ENCODE measurements at places on chromosomes 1 and 21.
A peak's percentile ranks its signal among the peaks of the same experiment; 100 is the strongest.

- DNase-seq, result no peak
Measured at GRCh38 chr1:75334876-75335389, 200.7 kb downstream of the LHX8 start.

DNA sequence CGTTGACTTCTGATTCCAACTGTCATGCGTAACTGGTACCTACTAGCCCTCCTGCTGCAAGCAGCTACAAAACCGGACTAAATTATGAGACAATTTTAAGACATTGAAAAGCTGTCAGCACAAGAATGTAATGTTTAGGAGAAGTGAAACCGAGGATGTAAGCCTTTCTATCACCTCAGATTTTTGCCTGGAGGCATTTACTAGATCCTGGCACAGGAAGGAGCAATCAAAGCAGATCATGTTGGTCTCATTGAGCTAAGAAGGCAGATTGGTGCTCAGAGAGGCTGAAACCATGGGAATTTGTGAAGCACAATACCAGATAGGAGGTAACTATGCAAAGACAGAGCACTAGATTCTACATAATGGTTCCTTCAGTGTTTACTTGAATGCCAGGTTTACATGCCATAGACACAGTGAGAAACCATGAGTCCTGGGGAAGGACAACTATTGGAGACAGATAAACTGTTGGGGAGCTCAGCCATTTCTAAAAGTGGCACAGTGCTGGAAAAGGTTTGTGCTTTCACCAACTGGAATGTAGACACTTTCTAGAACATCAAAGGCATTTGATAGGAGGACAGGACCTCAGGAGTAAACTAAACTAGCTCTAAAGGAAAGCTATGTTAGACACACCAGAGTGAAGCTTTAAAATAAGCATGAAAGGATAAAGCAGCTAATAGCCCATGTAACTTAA is 179.4 kb downstream of the LYPLAL1 start:
- no peak for DNase-seq

GRCh38 chr1:205287767-205288559 is 33.6 kb downstream of the NUAK2 start:
- peak; percentile 66 for DNase-seq

GRCh38 chr21:42006765-42007164 is 3.4 kb downstream of the ZBTB21 start:
- no peak for DNase-seq

- no peak for DNase-seq
Measured at GRCh38 chr21:45997205-45997494, 15.6 kb downstream of the COL6A1 start.

- peak; percentile 68 for DNase-seq
Measured at GRCh38 chr1:32201011-32201855, 838 bp downstream of the CCDC28B start.

- no peak for DNase-seq
Measured at GRCh38 chr1:23184212-23184934, 15.7 kb upstream of the LUZP1 start.

GRCh38 chr1:119647228-119647733 is 785 bp downstream of the ZNF697 start:
- DNase-seq, result no peak

DNA sequence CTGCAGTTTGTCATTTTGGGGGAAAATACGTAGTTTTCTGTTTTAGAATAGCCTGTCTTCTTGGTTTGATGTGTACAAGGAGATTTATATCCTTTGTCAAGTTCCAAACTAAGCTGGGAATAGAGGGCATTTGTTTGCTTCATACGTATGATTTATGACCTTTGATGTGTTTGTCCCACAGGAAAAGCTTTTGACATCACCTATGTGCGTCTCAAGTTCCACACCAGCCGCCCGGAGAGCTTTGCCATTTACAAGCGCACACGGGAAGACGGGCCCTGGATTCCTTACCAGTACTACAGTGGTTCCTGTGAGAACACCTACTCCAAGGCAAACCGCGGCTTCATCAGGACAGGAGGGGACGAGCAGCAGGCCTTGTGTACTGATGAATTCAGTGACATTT is 79.9 kb downstream of the LAMC1 start:
- no peak for DNase-seq

- DNase-seq, result no peak
Measured at GRCh38 chr1:58928514-58928913, 144.7 kb upstream of the JUN start.

DNA sequence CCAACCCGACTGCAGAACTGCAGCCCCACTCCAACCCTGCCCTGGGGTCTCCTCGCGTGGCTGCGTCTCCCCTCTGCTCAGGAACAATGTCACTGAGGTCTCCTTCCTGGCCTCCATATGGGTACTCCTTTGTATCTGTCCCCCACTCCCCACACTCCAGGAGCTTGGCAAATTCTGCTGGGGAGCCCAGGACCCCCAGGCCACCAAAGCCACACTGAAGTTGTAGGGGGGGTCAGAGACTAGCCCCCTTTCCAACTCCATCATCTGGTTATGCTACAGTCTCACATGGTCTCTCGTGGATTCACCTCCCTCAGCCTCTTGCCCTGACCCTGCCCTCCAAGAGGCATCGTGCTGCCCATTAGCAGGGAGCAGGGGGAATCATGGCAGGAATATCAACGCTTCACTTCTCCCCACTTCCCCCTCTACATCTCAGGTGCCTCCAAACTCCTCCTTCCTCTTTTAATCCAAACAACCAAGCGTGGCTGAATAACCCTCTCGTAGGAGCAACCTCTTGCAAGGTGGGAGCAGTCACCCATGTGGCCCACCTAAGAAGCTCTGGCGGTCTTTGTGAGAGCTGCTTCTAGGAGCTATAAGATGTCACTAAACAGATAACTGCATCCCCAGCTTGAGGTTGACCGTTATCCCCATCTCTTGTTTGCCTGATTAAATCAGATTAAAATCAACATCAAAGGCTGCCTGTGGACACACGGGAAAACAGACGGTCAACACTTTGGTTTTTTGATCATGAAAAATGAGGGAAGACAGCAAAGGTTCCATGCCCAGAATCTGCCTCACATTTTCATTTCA is 86.4 kb downstream of the MIS18A start:
- DNase-seq, result no peak

GRCh38 chr21:45949928-45950739 is 31.4 kb upstream of the COL6A1 start:
- DNase-seq, result no peak

GRCh38 chr21:43278359-43278758 is 109.6 kb downstream of the CRYAA start:
- no peak for DNase-seq

DNA sequence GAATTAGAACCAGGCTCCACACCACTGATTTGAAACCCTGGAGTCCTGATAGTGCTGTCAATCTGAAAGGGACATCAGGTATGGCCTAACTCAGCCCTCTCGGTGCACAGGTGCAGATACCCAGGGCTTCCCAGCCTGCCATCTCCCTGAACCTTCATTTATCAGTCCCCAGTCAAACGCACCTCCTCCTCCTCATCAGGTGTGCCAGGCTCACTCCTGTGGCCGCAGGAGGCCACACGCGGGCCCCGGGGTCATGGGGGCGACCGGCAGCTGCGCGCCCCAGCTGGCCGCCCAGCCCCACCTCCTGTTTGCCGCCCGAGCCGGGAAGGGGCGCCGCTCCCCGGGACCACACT is 572 bp downstream of the FUCA1 start:
- DNase-seq, result no peak

GRCh38 chr21:45970674-45971615 is 10.6 kb upstream of the COL6A1 start:
- DNase-seq, result peak; percentile 34

- DNase-seq, result no peak
Measured at GRCh38 chr1:58883037-58883887, 99.4 kb upstream of the JUN start.

- no peak for DNase-seq
Measured at GRCh38 chr1:40710581-40711315, 19.2 kb downstream of the NFYC start.

GRCh38 chr21:41766883-41767605 is at the start of gene RIPK4:
RIPK4 (minus strand) TSS chr21:41767052; CDS start chr21:41767041, 11 bp downstream.
- DNase-seq, result peak; percentile 55

DNA sequence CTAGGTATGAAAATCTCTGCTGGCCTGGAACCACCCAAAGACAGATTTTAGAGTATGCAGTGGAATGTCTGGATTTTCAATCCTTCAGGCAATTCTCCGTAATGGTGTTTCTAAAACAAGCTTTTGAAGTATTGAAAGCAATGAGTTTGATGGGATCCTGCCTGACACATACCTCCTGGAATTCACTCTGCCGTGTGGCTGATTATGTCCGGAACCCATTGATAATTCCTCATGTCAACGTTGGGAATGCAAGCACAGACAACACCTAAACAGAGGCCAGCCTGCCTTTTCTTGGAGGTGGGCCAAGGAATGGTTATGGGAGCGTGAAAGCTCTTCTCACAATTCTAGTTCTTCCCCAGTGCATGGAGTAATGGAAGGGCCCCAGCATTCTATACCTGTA is 168.9 kb upstream of the HMCN1 start:
- no peak for DNase-seq

DNA sequence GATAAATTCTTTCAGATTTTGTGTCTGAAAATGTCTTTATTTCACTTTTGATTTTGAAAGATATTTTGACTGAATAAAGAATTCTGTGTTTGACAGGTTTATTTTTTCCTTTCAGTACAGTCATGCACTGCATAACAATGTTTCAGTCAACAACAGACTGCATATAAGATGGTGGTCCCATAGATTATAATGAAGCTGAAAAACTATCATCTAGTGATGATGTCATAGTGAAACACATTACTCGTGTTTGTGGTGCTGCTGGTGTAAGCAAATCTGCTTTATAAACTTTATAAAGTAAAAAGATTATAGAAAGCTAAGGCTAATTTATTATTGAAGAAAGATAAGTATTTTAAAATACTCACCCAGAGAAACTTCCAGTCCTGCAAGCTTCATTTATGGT is 65.3 kb upstream of the PRRX1 start:
- no peak for DNase-seq

DNA sequence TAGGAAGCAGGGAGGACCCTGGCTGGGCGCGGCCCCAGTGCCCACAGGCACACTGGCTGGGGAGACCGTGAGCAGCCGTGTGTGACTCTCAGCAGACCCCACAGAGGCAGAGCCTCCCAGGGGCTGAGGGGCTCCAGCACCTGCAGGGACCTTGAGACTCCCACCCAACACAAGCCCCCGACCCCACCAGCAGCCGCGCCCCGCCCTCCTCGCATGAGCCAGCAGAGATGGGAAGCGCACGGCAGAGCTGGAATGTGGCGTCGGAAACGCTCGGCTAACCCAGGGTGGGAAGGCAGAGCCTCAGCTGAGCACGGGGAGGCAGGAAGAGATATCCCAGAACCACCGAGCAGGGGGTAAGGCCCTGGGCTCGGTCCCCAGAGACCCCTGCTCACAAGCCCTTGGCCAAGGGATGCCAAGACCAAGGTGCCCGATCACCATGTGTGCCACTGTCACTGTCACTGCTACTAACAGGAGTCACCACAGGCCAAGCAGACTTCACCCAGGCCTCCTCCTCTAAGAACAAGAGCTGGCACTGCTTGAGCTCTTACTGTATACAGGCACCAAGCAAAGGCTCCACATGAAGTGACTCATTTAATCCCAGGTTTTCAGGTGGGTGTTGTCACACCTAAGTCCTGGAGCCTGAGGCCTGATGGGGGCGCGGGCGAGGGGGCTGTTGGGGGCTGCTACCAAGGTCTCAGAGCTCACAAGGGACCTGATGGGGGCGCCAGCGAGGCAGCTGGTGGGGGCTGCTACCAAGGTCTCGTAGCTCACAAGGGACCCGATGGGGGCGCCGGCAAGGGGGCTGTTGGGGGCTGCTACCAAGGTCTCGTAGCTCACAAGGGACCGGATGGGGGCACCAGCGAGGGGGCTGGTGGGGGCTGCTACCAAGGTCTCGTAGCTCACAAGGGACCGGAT is 20.1 kb downstream of the MEGF6 start:
- no peak for DNase-seq

- DNase-seq, result no peak
Measured at GRCh38 chr1:80893115-80893514, 907.6 kb upstream of the ADGRL2 start.

DNA sequence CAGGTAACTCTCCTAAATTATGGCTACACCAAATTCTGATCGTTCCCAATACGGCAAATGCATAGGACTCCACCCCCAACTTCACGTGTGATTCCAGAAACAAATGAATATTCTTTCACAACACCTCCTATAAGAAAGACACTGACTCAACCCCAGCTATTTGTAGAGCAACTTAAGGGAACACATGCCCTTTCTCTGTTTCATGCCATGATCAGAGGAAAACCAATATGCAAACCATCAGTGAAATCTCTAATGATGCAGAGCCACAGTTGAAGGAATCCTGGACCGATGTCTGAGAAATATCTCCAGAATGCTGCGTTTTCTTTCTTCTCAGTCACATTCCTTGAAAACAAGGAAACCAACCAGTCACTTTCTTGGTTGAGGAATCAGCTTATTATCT is 164.2 kb upstream of the PTBP2 start:
- DNase-seq, result no peak

- DNase-seq, result no peak
Measured at GRCh38 chr1:46554597-46555381, 3.3 kb upstream of the KNCN start.

DNA sequence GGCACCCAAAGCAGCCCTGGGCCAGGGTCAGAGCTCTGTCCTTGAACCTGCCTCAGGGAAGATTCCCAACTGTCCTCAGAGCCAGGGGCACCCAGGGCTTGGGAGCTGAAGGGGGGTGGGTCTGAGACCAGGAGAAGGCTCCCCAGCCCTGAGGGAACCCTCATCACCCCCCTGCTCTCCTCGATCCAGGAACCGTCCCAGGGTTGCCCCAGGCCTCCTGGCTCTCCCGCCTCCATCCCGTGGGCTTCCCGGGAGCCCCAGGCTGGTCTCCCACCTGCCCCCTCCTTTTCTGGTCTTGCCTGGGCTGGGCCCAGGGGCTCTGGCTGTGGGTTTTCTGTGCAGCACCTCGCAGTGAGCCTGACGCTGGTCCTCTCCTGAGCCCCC is 6.7 kb upstream of the SAMD11 start:
- DNase-seq, result no peak

DNA sequence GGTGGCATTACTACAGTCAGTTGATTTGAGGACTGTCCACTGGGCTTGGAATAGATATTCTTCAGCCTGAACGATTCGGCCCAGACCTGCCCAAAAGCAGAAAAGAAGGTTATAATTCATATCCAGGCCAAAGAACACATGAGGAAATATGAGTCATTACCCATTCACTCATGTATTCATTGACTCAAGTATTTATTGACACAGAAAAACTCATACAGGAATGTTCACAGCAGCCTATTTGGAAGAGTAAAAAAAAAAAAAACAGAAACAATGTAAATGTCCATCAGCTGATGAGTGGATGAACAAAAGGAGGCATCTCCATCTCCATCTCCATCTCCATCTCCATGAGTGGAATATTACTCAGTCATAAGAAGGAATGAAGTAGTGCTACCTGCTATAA is 15.9 kb downstream of the ZMYND12 start:
- DNase-seq, result no peak

DNA sequence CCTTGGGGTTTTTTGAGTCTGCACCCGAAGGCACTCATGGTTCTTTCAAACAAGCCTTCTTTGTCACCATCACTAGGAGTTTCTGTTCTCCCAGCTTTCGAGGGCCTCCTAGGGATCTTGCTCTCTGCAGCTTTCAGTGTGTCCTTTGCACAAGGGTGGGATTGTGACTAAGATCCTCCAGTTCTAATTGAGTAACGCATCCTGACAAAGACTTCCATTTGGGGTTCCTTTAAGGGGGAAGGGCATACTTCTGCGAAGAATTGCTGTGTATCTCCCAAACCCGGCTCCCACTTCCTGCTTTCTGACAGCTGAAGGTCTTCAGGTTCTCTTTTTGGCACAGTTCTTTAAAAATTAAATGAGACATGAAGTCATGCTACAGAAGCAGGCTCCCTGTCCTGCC is 139.4 kb downstream of the EDEM3 start:
- no peak for DNase-seq

GRCh38 chr1:211532088-211532444 is 40.1 kb upstream of the RD3 start:
- DNase-seq, result no peak

- DNase-seq, result no peak
Measured at GRCh38 chr1:219337588-219337987, 163.9 kb downstream of the LYPLAL1 start.

Data from stimulated activated CD4-positive, alpha-beta T cell treated with anti-CD3 and anti-CD28 coated beads, Interleukin-12 subunit alpha, Interleukin-12 subunit beta, amount 100 ng/mL, for 48 hours (primary cell).